ENCODE measurements at places on chromosomes 2 and 18.

DNA sequence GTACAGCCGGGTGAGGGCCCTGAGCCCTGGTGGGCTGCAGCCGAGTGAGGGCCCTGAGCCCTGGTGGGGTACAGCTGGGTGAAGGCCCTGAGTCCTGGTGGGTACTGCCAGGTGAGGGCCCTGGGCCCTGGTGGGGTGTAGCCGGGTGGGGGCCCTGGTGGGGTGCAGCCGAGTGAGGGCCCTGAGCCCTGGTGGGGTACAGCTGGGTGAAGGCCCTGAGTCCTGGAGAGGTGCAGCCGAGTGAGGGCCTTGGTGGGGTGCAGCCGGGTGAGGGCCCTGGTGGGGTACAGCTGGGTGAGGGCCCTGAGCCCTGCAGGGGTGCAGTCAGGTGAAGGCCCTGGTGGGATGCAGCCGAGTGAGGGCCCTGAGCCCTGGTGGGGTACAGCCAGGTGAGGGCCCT lies 37.5 kb downstream of the CTDP1 start:
- DNase-seq, result no peak

DNA sequence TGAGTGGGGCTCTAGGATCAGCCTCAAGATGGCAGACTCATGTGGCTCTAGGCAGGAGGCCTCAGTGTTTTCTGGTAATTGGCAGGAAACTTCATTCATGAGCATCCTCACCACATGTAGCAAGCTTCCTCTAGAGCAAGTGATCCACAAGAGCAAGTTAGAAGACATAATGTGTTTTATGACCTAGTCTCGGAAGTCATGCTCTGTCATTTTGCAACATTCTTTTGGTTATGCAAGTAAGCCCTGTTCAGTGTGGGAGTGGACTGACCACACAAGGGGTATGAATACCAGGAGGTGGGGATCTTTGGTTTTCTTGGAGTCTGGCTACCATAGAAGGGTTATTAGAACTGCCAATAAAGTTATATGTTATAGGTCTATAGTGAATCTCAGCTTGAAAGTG lies 66.8 kb upstream of the STK39 start:
- DNase-seq, result peak; percentile 70

GRCh38 chr18:22132258-22132657 lies 37.1 kb upstream of the GATA6 start:
- DNase-seq, result peak; percentile 78

- DNase-seq, result no peak
Measured at GRCh38 chr2:74099835-74100234, 47.9 kb downstream of the BOLA3 start.

- peak; percentile 96 for DNase-seq
Measured at GRCh38 chr2:216195565-216196029, 86.4 kb downstream of the XRCC5 start.

DNA sequence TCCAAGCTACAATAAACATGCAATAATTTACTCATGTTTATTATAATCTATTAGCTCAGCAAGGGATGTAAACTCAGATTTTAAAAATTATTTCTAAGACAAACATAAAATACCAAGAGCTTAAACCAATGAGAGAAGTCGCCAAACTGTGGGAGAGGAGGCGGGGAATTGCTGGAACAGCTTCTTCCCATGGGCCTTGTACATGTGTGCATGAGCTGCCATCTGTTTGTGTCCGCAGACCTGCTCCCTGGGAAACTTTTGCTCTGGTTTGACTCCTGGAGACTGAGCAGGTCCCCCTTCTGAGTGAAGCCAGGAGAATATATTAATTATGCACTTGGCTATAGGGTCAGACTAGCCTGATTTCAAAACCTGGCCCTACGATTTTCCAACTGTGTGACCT lies 655.9 kb upstream of the SOX11 start:
- DNase-seq, result no peak

- no peak for DNase-seq
Measured at GRCh38 chr2:114499101-114499500, 56.7 kb downstream of the DPP10 start.
